ENCODE measurements at places on chromosomes 7 and 10.

GRCh38 chr7:71278257-71278656 is 146.3 kb downstream of the GALNT17 start:
- no peak for DNase-seq

DNA sequence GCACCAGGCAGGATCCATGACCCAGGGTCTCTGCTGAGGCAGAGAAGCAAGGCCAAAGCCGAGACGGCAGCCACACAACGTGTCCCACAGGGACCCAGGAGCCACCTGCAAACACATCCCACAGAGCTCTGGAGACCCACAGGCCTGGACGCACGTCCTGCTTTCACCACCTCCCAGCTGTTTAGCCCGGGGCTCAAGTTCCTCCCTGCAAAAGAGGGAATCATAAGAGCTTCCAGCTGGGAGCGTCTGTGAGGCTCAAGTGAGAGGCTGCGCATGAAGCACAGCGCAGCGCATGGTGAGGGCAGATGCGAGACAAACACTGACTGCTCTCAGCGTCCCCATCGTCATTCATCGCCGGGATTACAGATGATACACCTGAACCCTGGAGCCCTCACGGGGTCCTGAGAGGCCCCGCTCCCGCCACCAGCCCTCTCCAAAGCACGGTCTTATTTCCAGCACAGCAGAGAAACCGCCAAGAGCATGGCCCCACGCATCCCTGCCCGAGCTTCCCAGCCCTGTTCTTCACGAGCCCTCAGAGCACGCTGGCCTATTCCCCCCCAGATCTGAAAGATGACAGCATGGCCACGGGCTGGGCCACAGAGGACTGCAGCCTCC is 88.7 kb downstream of the MAD1L1 start:
- no peak for DNase-seq

- no peak for DNase-seq
Observed at GRCh38 chr10:69401416-69401815, 15.3 kb downstream of the TACR2 start.

DNA sequence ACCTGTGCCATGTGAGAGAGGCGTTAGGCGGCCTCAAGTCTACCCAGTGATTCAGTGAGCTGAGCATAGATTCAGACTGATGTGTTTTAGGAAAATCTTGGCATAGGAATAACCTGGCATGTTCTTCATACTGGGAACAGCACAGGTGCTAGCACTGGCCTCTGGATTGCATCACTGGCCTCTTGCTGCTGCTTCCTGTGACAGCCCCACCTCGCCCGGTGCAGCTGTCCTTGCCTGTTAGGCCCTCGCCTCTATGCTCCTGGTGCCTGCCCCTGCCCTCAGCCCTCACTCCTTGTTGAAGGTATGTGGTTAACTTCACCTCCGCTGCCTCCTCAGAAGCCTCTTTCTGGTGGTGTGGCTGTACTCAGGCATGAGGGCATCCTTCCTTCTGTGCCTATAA is 46.2 kb downstream of the BLNK start:
- no peak for DNase-seq

- DNase-seq = no peak
Observed at GRCh38 chr7:5422396-5423305, 983 bp downstream of the TNRC18 start.

- DNase-seq = no peak
Observed at GRCh38 chr10:88049204-88049603, 185.8 kb downstream of the PTEN start.

DNA sequence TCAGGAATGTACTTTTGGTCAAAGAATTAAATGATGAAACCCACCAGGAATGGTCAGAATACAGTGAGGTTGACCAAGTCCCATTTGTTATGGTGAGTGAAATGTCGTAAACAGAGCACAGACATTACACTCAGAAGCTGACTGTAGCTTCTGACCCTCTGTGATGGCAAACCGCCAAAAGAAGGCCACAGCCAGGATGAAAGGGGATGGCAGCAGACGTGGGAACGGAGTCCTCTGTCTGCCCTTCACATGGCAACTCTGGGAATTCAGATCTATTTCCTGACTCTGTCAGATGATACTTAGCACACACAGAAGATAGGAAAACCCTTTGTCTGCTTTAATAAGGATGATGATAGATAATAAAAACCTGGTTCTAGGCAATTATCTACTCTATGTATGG is 757.1 kb downstream of the SORCS3 start:
- no peak for DNase-seq

- no peak for DNase-seq
Observed at GRCh38 chr10:130078120-130078519, 32.5 kb downstream of the C10orf143 start.

DNA sequence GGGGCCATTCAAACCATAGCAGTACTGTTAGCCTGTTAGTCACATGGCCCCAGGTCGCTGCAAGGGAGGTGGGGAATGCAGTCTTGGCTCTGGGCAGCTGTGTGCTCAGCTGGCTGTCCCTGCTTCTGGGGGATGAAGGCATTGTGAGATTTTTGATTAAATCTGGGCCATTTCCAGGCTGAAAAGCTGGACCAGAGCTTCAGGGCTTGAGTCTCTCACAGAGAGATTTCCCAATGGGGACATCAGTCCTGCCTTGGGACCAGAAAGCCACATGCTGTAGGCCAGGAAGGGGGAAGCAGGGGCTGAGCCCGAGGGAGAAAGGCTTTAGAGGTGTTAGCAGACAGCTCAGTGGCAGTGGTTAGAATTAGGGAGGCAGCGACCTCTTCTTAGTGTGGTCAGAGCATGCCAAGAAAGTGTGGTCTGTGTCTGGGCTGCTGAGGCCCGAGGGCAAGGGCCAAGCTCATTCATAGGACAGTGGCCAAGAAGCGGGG is 33.6 kb downstream of the PALD1 start:
- DNase-seq = no peak

GRCh38 chr10:43461950-43462349 is 25.0 kb downstream of the ZNF487 start:
- no peak for DNase-seq

DNA sequence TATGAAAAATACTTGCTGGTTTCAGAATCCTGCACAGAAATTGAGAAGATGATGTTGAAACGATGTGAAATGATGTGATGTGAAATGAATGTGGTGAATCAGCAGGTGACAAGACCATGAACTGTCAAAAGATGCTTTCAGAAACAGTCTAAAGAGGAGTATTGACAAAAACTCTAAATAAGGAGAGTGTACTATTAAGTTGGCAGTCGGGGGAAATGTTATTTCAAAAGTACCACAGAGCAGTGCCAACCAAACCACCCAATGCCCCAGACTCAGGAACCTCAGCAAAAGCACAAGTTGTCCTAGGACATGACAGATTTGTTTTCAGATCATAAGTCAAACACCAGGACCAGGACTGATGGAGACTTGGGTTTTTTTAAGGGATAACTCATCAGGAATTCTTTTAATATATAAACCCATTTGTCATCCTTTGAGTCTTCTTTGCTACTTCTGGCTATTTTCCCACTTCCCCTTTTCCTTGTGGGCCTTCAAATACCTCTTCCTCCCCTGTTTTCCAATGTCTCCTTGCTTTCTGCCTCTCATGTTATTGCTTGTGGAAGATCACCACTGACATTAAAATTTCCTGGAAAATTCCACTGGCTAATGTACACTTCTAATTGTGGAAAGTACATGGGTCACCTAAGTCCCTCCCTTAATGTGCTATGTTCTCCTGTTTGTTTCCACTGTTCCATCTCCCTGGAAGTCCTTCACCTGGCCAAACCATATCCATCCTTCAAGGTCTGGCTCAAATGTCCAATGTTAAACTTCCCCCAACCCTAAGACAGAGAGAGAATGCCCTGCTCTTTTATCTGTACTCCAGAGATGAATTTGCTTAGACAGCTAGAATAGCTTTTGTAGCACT is 10.2 kb upstream of the PPP1R3C start:
- no peak for DNase-seq

GRCh38 chr10:119342335-119342734 is 135.0 kb downstream of the GRK5 start:
- DNase-seq = no peak

DNA sequence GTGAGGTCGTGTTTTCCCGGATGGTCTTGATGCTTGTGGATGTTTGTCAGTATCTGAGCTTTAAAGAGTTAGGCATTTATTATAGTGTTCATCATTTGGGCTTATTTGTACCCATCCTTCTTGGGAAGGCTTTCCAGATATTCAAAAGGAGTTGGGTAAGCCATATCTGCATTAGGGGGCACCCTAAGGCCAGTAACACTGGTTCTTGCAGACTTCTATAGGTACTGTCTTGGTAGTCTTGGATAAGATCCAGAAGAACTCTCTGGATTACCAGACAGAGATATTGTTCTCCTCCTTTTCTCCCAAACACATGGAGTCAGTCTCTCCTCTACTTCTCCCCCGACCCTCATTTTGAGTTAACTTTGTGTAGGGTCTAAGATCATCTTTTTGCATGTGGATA is 92.8 kb downstream of the SDK1 start:
- no peak for DNase-seq

- no peak for DNase-seq
Observed at GRCh38 chr7:99305473-99306260, 20.0 kb upstream of the ARPC1A start.

DNA sequence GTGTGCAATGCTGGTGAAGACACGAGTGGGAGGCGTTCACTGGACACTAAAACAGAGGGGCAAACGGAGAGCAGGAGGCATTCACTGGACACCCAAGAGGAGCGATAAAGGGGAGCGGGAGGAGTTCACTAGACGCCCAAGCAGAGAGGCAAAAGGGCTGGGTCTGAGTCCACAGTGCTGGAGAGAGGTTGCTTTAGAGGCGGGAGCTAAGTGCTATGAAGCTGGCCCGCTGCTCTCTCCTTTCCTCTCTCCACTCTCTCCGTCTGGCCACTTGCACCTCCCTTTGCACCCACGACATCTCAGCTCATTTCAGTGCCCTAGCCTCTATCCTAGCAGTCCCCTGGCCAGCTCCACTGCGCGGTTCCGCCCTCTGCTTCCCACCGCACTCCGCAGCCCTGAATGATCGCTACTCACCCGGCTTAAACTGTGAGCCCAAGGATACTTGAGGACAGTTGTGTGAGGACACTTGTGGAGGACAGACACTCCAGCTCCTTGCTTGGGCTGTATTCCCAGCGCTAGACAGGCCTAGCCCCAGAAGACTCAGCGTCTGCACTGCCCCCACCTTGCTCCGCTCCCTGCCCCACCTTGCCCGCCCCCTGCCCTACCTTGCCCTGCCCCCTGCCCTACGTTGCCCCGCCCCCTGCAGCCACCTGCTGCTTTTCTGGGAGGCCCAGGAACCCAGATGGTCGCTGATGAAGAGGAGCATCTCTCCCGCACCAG is 78.8 kb upstream of the CPXM2 start:
- DNase-seq = no peak

DNA sequence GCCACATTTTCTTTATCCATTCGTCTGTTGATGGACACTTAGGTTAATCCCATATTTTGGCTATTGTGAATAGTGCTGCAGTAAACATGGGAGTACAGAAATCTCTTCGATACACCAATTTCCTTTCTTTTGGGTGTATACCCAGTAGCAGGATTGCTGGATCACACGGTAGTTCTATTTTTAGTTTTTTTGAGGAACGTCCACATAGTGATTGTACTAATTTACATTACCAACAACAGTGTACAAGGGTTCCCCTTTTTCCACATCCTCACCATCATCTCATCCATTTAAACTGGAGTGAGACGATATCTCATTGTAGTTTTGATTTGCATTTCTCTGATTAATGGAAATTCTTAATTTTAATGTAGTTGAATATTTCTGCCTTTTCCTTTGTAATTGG is 19.3 kb downstream of the VKORC1L1 start:
- DNase-seq = no peak

GRCh38 chr7:92584953-92585352 is 5.2 kb downstream of the FAM133B start:
- DNase-seq = no peak

- DNase-seq = no peak
Observed at GRCh38 chr7:70239918-70240317, 641.6 kb downstream of the AUTS2 start.

- DNase-seq = no peak
Observed at GRCh38 chr10:94214481-94214893, 148.3 kb downstream of the NOC3L start.

GRCh38 chr10:86064931-86065662 is 301.5 kb downstream of the GRID1 start:
- DNase-seq = no peak

DNA sequence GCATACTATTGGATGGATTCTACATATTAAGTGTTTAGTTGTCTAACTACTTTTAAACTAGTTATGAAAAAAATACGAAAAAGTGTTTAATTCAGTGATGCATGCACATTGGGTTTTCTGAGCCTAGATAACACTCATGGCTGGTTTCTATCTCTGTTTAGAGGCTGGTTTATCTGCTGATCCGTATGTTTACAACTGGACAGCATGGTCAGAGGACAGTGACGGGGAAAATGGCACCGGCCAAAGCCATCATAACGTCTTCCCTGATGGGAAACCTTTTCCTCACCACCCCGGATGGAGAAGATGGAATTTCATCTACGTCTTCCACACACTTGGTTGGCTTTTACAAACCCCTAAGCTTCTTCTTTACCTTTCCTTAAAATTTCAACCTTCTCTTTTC is 10.2 kb downstream of the GPNMB start:
- DNase-seq = no peak

DNA sequence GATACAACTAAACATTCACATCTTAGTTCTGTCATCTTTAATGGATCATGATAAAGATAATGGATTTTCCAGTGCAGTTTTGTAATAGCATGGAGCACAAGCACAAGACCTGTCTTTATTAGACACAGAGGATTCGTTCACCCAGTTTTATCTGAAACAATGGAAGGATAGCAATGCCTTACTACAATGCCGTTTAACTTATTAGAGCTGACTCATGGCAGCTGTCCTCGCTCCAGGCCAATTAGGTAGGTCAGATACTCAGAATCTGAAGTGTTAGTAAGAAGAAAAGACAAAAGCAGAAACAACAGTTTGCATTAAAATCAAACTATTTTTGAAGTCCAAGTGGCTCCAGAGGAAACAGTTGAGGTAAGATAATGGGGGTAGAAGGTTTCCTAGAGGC is 12.8 kb downstream of the OR13A1 start:
- no peak for DNase-seq

DNA sequence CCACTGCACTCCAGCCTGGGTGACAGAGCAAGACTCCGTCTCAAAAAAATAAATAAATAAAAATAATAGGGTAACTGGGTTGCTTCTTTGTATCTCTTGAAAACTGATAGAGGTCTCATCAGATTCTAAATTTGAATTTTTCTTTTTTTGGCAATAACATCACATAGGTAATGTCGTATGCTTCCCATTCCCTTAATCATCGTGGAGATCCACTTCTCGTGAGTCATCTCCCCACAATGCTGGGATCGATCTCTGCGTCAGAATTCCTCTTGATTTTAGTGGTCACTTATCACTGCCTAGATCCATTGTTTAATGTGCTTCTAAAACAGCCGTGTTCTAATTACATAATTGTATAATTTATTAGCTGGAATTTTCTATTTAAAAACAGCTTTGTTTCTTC is 70.5 kb upstream of the DNAJB6 start:
- no peak for DNase-seq

DNA sequence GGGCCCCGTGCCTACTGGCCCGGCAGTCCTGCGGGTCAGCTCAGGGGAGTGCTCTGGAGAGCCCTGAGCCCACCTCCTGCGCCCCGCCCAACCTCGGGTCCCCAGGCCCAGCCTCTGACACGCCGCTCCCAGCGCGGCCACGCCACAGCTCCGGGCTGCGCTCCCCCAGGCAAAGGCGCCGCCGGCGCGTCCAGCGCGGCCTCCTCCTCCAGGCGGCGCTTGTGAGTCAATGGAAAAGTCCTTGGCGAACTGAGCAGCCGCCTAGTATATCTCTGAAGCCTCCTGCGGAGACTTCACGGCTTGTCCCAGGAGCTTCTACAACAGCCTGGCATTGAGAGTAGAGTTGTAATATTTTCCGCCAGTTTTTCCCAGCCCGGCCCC is 29.5 kb upstream of the BMS1 start:
- DNase-seq = peak; percentile 63

GRCh38 chr10:128885573-128886555 is 581.2 kb upstream of the MGMT start:
- no peak for DNase-seq
